NB4 (cell line): ENCODE measurements at places on chromosomes 13 and 19.

DNA sequence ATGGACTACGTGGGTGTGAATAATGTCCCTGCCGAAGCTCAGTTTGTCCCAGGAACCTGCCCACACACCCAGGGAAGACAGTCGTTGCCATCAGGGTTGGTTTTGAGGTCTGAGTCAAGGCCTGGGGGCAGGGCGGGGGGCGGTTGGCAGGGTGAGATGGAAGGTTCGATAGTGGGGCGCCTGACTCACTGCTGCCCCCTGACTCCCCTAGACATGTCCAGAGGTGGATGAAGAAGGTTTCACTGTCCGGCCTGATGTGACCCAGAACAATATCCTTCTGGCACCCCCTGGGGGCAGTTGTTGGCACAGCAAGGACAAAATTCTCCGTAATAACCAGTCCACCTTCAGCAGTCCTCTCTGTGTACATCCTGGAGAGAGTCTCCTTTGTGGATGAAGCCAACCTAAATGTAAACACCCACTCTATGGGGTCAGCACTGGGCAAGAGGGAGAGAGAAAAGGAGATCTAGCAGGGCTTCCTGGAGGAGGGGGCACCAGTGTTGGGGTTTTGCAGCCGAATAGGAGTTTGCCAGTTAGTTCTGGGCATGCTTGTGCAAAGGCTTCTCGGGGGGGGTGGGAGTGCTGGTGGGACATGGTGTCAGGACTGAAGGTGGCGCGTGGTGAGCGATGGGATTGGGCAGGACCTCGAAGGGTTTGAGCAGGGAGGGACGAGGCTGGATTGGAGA, 19.6 kb upstream of the B3GNT3 start:
- peak; percentile 72 for DNase-seq

DNA sequence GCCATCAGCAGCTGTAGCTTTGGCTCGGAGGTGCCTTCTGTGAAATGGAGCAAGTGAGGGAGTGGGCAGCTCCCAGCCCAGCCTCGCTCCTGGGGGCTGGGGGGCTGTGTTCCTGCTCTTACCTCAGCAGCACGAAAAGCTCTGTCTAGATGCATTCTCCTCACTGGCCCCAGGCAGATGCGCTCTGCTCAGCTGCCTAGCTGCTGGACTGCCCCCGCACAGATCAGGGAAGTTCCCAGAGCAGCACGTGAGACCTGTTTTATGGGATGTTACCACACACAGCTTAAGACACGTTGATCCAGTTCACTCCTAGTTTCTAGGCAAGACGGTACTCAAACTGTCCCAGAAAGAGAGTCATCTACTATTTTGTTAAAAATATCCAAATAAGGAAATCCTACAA, 13.6 kb downstream of the LCP1 start:
- DNase-seq, result peak; percentile 96

- no peak for DNase-seq
These were observed 634 bp upstream of the DIAPH3 start for GRCh38 chr13:60164234-60164889.

- DNase-seq, result peak; percentile 97
These were observed at the start of gene ZNF93 for GRCh38 chr19:19900729-19901444. TSS of gene ZNF93 (plus strand) at chr19:19900946. CDS start at chr19:19901089, 143 bp downstream.

GRCh38 chr19:35381926-35382325, 11.1 kb downstream of the GPR42 start:
- DNase-seq, result no peak

DNA sequence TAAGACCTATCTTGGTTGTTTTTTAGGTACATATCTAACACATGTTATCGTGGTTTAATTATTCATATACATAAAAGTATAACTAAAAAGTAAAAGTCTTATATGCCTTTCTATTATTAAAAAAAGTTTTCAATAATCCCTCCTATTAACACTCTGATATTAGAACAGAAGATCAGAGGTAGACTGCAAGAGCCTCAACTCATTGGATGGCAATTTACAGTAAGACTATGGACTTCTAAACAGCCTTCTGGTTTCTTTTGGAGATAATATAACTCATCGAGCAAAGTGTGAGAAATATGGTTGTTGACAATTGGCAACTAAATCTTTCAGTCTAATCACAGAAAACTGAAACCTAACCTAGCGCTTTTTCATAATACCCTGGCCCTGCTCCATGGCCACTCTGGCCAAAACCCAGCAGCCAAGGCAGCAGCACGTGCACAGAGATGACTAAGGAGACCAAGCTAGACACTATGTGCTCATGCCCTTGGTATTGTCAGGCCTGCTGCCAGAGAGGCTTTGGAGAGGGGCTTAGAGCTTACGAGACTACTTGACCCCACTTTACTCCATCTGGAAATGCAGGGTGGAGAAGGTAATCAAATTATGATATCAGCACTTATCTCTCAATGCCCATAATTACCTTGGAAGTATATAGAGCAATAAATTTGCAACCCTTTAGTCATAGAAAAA, 40.6 kb upstream of the EEF1AKMT1 start:
- no peak for DNase-seq

DNA sequence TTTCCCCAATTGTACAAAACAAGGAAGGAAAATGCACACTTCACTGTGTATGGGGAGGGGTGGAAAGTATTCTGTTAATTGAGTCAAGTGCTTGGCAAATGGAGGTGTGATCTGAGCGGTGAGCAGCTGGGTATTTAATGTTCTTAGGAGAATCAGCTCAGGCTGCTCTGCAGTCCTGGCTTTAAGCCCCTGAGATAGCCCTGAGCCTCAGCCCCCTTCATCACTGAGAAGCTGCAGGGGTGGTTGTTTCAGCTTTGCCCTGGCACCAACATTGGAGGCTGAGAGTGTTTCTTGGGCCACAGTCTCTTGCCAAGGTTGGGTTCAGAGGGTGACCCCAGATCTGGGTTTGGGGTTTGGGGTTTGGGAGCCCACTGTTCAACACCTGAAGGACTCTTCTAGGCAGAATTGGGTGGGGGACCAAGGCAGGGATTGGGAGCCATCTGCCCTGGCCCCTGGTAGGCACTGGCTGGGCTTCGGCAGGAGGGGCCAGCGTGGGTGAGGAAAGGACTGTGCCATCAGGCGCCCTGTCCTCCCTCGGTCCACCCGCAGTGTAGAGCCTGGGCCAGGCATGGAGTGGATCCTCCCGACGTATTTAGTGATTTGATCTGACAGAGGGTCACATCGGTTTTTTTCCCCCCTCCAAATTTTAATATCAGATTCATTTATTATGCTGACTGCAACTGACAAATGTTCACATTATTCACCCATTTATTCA, 66.7 kb upstream of the ZNF536 start:
- no peak for DNase-seq

DNA sequence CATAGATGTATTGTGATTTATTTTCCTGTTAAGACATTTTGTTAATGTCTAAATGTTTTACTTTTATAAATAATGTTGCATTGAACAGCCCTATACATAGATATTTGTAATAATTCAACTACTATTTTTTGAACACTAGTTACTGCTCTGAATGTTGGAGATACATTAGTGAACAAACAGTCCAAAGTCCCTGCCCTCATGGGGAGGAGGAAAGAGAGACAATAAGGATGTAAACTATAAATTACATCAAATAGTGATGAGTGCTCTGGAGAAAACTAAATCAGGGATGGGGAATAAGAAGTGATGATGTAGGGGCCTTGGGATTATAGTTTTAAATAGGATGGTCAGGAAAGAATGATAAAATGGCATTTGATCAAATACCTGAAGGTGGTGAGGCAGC, 12.3 kb upstream of the INTS6 start:
- DNase-seq, result no peak

DNA sequence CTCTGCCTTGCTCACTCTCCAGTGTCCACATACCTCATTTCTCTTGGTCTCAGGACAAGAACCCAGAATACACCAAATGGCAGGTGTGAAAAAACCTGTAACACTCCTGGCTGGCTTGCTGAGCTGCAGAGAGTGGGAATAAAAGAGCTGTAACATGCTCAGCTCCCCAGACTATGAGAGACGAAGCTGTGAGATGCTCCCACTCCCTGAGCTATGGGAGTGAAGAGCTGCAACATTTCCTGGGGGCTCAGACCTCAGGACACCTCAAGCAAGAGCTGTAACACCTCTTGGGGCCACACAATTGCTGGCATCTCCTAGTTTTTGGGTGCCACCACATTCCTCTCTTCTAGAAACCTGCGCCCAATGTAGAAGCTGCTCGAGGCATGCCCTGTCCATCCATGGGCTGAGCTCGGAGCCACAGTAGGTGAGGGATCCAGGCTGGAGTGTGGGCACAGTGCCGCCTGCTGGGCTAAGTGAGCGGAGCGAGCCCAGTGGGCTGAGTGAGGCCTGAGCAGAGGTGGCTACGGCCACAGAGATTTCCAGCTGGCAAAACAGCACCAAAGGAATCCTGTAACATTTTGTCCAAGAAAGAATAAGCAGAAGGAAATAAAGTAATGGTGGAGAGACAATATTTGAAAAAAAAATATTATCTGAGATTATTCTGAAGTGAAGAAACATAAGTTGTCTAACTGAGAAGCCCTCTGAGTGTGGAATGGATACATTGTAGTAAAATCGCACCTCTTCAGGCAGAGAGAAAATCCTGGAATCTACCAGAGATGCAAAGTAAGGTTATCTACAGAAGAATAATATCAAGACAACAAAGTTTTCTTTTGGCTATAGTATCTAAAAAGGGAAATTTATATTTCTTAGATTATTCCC, 186.2 kb upstream of the PCDH9 start:
- peak; percentile 29 for DNase-seq

GRCh38 chr13:87042946-87043345, 628.2 kb upstream of the SLITRK5 start:
- DNase-seq, result no peak

GRCh38 chr19:14160017-14160703, 23.8 kb upstream of the ASF1B start:
- no peak for DNase-seq

DNA sequence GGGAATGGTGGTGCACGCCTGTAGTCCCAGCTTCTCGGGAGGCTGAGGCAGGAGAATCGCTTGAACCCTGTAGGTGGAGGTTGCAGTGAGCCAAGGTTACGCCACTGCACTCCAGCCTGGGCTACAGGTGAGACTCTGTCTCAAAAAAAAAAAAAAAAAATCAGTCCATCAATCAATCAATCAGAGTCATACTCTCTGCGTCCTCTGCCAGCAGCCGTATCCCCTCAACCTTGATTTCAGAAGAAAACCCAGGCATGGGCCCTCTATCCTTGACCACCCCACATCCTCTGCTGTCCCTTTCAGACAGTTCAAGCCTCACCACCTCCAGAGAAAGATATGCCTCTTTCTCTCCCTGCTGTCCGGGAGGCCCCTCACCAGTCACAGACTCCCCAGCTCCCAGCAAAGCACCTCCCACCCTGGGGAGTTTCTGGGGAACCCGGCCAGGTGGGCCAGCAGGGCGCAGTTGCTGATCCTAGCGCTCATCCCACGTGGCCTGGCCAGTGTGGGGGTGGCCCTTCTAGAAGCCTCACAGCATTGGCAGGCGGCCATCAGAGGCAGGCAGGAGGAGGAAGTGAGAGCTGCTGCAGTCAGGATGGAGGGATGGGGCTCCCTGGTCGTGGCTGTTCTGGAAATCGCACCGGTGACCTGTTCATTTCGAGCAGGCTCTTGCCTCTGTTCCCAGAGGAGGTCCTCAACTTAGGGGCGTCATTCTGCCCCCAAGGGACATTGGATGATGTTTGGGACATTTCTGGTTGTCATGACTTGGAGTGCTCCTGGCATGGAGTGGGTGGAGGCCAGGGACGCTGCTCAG, 10.2 kb upstream of the JSRP1 start:
- peak; percentile 72 for DNase-seq

GRCh38 chr13:106449096-106449495, 86.4 kb downstream of the EFNB2 start:
- no peak for DNase-seq

GRCh38 chr19:55146705-55147273, 2.2 kb downstream of the TNNT1 start:
- peak; percentile 24 for DNase-seq

- no peak for DNase-seq
These were observed 15.7 kb downstream of the MRPS12 start for GRCh38 chr19:38946229-38947010.

DNA sequence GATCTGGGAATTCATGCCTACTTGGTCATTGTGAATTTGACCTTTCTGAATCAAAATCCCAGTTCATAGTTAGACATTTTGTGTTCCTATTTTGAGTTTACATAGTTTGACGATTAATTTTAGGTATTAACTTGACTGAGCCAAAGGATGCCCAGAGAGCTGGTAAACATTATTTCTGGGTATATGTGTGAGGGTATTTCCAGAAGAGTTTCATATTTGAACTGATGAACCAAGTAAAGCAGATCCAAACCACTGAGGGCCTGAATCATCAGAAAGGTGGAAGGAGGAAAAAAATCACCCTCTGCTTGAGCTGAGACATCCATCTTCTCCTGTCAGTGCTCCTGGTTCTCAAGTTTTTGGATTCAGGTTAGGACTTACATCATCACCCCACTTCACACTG, 116.6 kb downstream of the CYSLTR2 start:
- no peak for DNase-seq

DNA sequence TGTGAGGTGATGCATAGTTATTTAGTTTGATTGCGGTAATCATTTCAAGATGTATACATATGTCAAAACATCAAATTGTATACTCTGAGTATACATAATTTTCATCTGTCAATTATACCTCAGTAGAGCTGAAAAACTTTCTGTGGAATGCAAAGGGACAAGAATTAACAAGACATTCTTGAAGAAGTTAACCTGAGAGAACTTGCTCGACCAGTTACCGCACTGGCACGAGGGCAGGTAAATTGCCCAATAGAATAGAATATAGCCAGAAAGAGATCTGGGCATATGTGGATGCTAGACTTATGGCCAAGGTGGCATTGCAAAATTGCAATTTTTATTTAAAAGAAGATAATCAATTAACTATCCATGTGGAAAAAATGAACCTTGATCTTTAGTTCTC, 42.3 kb upstream of the GJB6 start:
- DNase-seq, result no peak

DNA sequence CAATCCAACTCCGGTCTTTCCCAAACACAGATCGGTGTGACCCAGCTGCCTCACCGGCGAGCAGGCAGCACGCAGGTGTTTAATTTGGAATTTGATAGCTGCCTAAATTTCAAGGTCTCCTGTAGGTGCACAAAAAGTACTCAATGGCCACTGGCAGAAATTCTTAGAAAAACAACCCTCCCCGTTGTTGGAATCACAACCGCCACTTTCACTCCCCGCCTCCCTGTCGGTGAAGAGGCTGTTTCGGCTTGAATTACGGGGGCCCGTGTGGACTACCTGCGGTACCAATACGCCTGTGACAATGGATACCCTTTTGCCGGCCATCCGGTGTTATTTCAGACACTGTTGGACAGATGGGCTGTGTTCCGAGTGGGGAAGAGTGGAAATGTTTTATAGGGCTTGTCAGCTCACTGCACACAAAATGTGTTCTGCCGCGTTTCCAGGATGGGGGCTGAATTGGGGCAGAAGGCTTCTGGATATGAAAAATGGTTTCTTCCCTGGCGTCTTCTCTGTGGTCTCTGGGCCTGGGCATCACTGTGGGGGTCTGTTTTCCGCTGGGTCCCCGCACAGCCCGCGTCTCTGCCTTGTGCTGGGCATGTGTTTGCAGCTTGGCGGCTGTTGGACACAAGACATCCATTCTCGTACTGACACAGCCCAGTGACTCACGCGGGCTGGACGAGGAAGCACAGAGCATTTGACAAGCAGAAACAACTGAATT, 45.4 kb downstream of the ZIC5 start:
- no peak for DNase-seq

- no peak for DNase-seq
These were observed 20.3 kb downstream of the ACTN4 start for GRCh38 chr19:38667661-38668171.
